ENCODE measurements at places on chromosomes 2 and 18.

GRCh38 chr2:73642338-73643018 is at the start of gene NAT8:
Gene NAT8 (minus strand): TSS chr2:73642422. CDS start chr2:73641628, 794 bp downstream.
- DNase-seq: no peak

GRCh38 chr2:33617989-33618388 is 18.9 kb upstream of the FAM98A start:
- no peak for DNase-seq

GRCh38 chr18:12659904-12660605 is 2.1 kb upstream of the SPIRE1 start:
- DNase-seq: peak; percentile 41

- no peak for DNase-seq
Measured at GRCh38 chr2:24087032-24087431, 2.4 kb upstream of the TP53I3 start.

GRCh38 chr18:27142891-27143290 is 42.2 kb downstream of the CHST9 start:
- no peak for DNase-seq

DNA sequence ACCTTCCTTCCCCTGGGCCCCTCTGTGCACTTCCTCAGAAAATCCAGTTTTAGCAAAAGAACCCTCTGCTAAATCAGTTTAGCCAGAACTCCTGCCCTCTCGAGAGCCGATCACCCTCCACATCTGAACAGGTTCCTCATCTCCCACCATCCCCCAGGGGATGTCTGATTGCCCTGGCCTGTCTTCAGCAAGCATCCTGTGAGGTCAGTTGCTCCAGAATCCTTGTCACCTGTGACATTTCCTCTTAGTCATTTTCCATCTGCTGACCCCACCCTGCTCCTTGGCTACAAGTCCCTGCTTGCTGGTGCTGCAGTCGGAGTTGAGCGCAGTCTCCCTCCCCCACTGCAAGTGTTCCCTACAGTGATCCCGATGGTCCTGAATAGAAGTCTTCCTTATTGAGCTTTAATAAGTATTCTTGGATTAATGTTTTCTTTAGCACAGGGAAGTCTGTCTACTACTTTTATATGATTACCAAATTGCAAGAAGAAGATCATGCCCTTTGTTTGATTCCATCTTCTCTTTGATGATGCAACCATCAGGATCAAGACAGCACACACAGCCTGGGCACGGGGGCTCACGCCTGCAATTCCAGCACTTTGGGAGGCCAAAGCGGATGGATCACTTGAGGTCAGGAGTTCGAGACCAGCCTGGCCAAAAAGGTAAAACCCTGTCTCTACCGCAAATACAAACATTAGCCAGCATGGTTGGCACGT is 30.9 kb upstream of the UBE2F start:
- no peak for DNase-seq

DNA sequence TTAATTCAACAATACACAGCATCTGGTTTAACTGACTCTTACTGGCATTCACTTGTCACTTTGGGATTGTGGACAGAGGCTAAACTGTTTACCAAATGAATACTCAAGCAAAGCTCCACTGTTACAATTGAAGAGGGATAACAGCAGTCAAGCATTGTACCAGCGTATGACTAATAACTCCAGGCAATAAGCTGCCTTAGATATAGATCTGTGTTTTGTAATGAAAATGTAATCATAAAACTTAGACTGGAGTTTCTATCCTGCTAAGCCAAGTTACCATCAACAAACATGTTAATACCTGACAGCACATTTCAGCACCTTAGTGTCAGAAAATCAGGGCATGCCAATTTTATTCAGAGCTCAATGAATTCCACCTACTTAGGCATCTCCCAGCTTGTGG is 889.5 kb downstream of the EPHA4 start:
- DNase-seq: no peak

All from transverse colon (tissue), 4 donors.